ENCODE measurements at places on chromosomes 2 and 18.

DNA sequence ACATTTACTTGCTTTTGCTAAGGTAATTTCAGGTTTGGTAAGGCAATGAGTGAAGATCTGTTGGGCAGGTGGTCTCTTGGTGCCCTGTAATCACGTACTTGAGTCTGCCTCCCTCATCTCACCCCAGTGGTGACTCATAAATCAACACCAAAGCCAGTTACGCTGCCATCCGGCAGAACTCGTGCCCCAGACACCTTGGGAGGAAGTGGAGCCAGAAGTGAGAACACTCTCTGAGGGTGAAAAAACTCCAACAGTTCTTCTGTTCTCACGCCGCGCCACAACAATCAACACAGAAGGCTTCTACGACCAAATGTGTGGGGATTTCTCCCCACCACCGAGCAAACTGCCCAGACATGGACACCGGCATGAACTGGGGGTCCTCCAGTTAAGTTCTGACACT lies 206.2 kb downstream of the ARL4C start:
- peak; percentile 85 for DNase-seq

DNA sequence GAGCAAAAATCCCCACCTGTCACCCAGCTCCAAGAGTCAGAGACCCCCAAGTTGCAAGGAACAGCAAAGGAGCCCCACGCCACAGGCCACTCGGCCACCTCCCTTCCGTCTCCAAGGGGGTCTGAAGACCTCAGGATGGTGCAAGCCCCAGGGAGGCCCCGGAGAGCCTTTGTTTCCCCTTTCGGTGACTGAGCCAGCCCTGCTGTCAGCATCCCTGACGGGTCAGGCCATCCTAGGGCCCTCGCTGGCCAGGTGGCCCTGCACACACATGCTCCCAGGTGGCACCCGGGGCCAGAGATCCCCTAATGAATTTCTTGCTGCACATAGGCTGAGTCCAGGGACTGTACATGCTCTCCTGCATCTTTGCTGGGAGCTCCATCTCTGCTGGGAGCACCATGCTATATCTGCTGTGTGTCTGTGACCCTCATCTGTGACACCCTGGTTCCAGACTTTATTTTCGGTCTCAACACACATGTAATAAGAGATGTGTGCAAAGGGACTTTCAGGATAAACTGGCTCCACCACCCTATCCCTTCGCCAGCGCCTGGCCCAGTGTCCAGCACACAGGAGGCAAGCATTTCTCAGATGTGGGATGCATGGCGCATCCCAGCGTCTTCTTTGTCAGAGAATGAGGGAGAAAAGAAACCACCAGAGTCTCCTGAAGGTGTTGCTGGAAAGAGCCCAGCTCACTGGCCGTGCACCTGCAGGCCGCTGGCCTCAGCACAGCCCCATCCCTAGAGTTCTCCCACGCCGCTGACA lies 27.4 kb downstream of the ADI1 start:
- DNase-seq = no peak

- DNase-seq = no peak
Measured at GRCh38 chr18:76451396-76452331, 43.4 kb downstream of the ZNF516 start.

- DNase-seq = no peak
Measured at GRCh38 chr2:101361121-101361520, 26.2 kb downstream of the CREG2 start.

GRCh38 chr18:79046522-79046921 lies 22.7 kb upstream of the ATP9B start:
- no peak for DNase-seq

DNA sequence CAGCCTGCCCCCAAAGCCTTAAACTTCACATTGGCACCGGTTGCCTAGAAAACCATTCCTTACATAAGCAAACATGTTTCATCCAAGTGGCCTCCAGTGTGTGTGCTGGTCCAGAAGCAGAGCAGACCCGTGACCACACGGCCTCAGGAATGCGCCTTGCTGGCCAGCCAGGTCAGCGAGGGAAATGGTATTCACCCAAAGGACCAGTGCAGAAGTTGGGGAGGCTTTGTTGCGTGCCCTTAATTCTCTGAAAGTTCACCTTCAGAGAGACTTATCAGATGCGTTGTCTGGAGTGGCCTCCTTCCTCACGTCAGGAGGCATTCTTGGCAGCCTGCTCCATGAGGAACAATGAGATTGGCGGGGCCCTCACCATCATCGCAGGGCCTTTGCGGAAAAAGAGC lies 25.9 kb downstream of the NRP2 start:
- DNase-seq = no peak

- DNase-seq = no peak
Measured at GRCh38 chr18:5619376-5619775, 75.6 kb upstream of the EPB41L3 start.

- DNase-seq = no peak
Measured at GRCh38 chr18:374721-375168, 106.9 kb upstream of the THOC1 start.

DNA sequence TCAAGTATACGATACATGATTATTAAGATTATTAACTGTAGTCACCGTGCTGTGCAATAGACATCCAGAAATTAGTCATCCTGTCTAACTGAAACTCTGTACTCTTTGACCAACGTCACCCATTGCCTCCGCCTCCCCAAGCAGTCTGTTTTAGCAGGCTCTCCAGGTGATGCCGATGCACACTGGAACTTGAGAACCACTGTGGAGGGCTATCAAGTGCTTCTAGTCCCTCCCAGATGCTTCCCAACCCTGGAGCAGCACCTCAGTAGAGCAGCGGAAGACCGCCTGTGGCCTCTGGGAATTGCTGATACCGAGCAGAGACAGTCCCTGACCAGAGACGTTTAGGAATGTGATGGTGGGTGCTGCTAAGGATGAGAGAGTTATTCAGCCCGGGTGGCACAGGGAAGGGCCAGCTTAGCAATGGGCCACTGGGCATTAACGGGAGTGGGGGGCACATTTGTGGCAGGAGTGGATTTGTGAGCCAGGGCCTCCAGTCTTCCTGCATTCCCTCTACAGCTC lies 50.7 kb downstream of the LIPG start:
- no peak for DNase-seq

- DNase-seq = no peak
Measured at GRCh38 chr2:215556979-215557378, 121.1 kb upstream of the FN1 start.

- DNase-seq = no peak
Measured at GRCh38 chr2:226011716-226012450, 612.4 kb downstream of the NYAP2 start.

DNA sequence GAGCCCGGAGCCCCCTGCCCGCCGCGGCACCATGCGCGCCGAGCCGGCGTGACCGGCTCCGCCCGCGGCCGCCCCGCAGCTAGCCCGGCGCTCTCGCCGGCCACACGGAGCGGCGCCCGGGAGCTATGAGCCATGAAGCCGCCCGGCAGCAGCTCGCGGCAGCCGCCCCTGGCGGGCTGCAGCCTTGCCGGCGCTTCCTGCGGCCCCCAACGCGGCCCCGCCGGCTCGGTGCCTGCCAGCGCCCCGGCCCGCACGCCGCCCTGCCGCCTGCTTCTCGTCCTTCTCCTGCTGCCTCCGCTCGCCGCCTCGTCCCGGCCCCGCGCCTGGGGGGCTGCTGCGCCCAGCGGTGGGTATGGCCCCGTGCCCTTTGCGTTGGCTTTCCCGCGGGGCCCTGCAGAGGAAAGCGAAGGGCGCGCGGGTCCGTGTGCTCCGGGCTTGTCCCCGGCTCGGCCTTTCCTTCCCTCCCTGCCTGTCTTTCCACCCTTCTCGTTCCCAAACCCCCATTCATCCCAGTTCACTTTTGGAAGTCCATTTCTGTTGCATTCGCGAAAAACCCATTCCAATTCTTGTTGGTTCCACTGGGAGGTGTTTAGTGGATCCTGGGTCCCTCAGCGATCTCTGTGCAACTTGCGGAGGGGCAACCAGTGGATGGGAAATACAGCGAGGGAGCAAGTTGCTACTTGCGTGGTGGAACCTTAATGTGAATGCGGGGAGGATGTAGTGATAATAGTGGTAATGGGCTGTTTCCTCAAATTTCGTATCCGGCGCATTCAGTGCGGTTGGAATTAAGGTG lies 599 bp downstream of the ADAM23 start:
- DNase-seq = no peak

DNA sequence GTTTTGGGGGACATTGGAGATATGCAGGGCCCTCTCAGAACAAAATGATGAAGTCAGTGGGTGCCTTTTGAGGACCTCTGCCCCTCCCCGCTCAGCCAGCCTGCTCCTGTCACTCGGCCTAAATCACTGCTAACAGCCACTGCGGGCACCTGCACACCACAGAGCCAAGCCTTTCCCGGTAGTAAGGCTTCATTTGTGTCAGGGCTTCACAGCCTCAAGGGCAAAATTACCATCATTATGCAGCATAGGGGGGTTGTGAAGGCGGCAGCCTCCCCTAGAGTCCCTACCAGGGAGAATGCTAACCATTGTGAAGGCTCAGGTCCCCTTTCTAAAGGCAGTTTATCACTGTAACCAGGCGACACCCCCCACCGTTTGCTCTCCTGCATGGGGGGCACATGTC lies 519.8 kb upstream of the MYT1L start:
- DNase-seq = no peak

GRCh38 chr2:239163688-239164334 lies 237.0 kb downstream of the HDAC4 start:
- DNase-seq = no peak

DNA sequence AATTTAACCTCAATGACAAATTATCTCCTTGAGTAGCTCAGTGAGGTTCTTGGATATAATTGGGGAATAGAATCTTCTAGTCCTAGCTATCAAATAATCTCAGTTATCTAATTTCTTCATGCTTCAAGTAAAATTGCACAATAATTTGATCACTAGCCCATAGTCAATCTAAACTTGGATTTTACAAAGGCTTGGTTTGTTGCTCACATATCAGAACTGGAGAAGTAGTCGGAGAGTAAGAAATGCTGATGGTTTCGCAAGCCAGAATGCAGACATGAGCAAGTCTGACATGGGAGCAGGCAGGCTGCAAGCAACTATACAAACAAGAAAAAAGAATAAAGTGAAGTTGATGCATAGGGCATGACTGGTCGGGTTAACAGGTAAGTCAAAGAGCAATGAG lies 11.7 kb upstream of the PDE11A start:
- DNase-seq = no peak

DNA sequence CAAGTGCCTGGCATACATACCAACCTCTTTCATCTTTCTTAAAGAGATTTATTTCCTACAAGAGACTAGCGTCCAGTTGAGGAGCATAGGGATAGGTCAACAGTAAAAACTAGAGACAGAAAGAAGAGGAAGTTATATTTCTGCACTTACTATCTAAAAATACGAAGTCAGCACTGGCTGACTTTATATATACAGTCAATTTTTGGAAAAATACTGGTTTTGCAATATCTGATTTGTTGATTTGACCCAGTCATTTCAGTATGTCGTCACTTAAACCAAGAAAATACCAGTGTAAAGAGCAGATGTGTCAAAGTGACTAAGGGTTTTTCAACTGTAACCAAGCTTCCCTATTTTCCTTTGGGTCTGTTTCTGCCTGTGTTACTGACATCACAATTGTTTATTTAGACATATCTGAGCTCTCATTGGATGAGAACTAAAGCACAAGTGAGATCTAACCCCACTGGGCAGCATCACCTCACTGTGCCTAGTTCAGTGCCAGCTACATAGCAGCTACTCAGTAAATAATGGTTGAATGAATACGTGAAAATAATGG lies 23.0 kb downstream of the CYTIP start:
- no peak for DNase-seq

DNA sequence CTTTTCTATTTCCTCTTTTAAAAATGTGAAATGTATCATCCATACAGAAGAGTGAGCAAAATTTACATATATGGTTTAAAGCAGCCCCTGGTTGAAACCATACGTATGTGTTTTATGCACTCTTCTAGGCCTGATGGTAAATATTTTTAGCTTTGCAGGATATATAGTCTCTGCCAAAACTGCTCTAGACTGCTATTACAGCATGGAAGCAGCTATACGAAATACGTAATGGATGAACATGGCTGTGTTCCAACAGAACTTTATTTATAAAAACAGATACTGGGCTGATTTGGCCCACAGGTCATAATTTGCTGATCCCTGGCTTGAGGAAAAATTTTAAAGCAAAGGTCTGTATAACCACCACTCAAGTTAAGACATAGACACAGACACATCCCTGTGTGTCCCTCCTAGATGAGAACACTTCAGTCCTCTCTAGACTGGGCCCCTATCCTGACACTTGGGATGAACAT lies 42.5 kb upstream of the ATP8B1 start:
- DNase-seq = no peak

DNA sequence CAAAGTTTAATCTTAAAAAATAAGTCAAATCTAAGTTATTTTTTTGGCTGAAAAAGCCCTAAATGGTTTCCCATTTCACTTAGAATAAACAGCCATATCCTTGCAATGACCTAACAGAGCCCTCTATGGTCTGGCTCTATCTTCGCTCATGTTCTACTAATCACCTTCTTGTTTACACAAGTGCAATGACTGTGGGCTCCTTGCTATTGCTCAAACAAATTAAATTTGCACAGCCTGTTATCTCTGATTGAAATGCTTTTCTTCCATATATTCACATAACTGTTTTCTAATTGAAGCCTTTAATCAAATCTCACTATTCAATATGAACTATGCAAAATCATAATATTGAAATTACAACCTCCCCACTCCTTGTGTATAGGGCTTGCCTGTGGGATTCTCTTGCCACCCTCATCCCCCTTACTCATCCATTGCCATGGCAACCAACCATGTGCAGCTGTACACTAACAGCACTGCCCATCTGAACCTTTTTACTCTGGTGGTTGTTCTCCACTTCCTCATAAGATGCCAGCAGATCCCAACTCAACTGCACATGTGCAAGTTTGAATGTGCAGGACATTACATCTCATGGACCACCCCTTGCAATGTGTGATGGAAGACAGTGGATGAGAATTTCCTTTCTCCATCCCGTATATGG lies 1083.2 kb downstream of the SOCS6 start:
- no peak for DNase-seq

- DNase-seq = no peak
Measured at GRCh38 chr2:183543731-183544130, 419.5 kb downstream of the NUP35 start.

GRCh38 chr2:190533968-190534309 lies 583 bp downstream of the NEMP2 start:
- DNase-seq = peak; percentile 48

DNA sequence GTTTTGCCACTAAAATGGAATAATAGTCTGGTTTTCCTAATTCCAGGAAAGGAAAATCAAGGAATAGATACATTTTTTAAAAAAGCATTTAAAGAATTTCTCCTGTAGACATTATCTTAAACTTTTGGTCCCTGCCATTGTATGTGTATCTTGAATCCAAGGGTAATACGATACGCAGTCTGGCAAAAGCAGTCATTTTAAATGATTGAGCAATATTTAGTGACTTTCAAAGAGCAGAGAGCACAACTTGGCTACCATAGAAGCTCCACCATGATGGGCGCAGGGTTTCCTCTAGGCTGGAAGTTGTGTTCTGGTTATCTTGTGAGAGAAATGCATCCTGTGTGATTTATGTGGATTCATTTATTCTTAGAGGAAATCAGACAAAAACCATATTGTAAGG lies 92.9 kb downstream of the NEDD4L start:
- no peak for DNase-seq

DNA sequence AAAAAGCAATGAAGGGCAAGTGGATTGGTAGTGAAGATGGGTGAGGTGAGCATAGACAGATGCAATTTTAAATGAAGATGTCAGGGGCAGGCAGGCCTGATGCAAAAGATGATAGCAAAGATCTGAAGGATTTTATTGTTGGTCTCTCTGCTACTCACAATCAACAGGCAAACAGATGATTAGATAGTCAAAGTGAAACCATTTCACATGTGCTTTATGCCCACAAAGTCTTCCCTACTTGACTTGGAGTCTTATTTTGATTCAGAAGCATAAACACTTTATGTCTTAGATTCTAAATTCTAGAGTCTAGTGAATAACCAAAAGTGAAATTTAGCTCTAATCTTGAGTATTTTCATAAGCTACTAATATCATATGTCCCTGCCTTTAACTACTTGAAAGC lies 153.8 kb upstream of the HNRNPA3 start:
- DNase-seq = no peak

Data from activated gamma-delta T cell treated with Interleukin-2 at 50 U/mL for 16 hours (primary cell).